Gastroesophageal sphincter (tissue), 4 donors: ENCODE measurements at places on chromosomes 3 and 15. TPM values are rescaled to one million over a fixed set of nuclear protein-coding genes. Genes with fewer than 3 reads are reported as not detected.

- no peak for ATAC-seq
Measured at GRCh38 chr15:42119446-42119760, 25.0 kb upstream of the PLA2G4D start.

The UPK1B gene
- not detected for total RNA-seq

GRCh38 chr3:45106874-45107273 lies 39.3 kb downstream of the CDCP1 start:
- no peak for ATAC-seq

DNA sequence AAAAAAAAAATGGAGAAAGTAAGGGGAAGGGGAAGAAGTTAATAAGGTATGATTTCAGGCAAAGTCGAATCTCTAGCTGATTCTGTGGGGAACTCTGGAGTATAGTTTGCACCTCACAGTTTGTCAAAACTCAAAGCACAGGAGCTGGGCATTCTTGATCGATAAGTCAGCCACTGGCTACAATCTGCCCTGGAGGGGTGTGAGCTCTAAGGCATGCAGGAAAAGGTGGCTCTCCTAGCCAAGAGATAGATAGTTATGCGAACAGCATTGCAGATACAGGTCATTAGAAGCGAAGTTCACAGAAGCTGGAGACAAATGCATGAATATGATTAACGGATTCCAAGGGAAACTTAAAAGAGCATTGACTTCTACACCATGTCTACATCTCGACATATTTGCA lies 952.6 kb downstream of the AGBL1 start:
- no peak for ATAC-seq

DNA sequence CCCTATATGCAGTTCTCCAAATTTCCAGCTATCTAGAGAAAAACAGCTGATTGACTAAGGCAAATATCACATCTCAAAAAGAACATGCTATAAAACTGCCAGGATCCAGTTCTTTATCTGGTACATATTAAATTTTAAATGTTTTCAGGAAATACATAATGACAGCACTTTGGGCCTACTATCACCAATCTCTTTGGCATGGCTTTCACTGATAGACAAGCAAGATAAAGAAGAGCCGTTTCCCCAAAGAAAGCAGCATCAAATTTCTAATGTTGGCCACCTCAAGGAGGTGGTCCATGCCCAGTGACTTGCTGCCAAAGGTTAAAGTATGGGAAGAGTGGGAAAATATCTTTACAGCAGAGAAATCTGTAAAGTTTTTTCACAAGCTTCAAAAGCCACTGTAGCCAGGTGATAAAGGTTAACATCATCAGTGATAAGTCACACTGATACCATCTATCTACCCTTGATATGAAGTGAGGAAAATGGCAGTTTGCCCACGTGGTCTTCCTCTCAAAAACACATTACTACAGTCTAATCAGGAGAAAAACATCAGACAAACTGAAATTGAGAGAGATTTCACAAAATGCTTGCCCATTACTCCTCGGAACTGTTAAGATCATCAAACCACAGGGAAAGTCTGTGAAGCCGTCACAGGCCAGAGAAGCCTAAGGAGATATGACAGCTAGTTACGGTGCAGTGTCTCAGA lies 46.4 kb upstream of the C15orf61 start:
- ATAC-seq, result no peak

DNA sequence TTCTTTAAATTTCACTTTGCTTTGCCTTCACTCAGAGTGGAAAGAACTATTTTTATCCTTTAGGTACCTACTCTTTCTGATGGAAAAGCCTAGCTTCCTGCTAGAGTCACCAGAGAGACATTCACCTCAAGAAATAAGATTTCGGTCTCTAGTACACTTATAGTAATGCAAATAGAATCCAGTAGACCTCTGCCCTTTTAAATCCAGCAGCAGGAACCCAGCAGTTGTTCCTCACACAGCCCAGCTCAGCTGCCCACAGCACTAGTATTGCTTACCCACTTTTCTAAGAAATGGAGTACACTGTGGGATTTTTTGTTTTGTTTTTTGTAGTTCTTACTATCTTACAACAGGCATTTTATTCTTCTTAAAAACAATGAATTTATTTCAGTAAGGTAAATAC lies 497.0 kb upstream of the CCDC54 start:
- ATAC-seq, result no peak
